ENCODE measurements at places on chromosomes 1 and 21.

DNA sequence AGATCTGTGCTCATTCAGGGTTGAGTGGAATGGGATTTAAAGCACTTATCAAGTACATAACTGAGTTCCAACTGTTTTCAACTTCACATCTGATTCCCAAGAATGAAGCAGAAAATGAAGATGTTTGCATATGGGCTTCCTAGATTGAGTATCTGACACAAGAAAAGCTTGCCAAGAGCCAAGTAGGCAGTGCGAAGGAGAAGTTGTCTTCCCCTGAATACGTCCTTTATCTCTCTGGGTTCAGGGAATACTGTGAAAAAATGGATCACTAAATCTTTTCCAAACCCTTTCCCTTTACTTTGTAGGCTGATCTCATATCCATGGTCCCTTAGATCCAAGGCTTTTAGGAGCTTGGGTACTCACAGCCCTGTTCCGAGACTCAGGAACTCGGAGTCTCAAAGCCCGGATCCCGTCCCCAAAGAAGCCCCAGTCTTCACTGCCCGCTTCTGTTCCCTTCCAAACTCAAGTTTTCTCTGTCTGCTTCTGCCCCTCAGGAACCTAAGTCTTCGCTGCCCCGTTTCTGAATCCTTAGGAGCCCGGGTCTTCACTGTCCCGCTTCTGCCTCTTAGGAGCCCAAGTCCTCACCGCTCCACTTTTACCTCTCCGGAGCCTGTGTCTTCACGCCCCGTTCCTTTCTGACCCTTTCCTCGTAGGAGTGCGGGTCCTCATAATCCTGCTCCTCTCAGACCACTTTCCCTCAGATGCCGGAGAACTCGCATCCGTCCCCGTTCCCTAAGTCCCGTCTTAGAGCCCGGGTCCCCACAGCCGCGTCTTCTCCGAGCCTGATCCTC is 616 bp downstream of the TAF12 start:
- DNase-seq: no peak

DNA sequence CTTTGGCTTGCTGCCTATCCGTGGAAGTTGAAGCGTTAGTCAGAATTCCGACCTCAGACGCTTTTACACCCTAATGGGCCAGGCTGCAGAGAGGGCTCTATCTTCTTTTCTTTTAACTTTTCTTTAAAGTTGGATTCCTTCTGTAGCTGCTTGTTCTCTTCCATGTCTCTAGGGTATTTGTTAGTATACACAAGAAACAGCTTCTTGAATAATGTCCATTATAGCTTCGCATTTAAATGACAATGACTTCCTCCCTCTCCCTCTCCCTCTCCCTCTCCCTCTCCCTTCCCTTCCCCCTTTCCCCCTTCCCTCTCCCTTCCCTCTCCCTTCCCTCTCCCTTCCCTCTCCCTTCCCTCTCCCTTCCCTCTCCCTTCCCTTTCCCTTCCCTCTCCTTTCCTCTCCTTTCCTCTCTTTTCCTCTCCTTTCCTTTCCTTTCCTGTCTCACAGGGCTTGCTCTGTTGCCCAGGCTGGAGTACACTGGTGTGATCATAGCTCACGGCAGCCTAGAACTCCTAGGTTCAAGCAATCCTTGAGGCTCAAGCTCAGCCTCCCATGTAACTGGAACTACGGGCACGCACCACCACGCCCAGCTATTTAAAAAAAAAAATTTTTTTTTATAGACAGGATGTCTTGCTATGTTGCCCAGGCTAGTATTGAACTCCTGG is 33.0 kb downstream of the RIPPLY3 start:
- no peak for DNase-seq

- DNase-seq: no peak
Measured at GRCh38 chr1:15116966-15117365, 36.6 kb upstream of the TMEM51 start.

GRCh38 chr1:186708694-186709097 is 28.5 kb upstream of the PTGS2 start:
- no peak for DNase-seq

DNA sequence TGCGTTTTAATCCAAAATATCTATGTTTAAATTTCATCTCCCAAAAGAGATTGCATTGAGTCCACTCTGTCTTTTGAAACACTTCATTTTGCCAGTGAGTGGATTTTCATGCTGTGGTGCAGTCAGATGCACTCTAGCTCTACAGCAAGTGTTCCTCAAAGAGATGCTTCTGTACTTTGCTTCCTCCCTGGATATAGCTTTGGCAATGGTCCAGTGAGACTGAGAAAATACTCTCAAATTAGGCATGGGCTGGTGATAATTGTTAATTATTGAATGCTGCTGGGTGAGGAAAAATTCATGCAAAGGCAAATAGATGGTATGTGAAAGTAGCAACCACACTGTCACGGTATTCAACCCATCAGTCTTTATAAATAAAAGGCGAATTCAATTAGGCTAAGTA is 396.9 kb downstream of the ADGRL2 start:
- DNase-seq: no peak

DNA sequence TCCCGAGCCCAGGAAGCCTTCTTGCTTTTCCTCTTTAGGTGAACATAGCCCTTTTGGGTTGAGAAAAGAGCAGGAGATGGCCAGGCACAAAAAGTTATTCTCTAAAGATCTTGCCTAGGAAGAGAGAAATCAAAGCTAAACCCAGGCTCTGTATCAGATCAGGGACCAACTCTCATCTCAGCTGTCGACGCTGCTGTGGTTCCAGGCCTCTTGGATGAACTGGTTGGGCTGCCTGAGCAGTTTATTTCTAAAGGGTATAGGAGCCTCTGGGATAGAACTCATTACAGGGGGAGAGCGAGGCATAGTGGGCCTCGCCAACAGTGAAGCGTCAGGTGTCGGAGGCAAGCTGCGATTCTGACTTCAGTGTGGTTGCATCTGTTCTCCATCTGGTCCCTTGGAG is 82.6 kb upstream of the F3 start:
- no peak for DNase-seq
